HuH-7.5 (cell line): ENCODE measurements at places on chromosomes 3 and 15.

DNA sequence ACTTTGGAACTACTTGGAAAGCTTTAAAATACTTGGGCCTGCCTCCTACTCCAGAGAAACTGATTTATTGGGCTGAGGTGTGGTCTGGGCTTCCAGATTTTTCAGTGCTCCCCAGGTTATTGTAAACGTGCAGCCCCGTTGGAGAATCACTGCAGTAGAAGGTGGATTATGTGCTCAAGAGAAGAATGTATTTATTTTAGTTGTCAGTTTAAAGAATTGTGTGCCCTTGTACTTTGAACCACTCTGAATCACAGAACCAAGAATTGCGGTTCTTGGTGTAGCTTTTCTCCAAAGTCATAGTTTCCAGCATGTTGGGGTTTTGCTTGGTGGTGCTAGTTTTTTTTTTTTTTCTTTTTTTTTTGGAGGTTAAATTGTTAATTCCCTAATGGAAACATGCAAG, 1.6 kb downstream of the TATDN2 start:
- no peak for DNase-seq

- DNase-seq: no peak
Measured at GRCh38 chr3:17132286-17133115, 247.7 kb downstream of the PLCL2 start.

DNA sequence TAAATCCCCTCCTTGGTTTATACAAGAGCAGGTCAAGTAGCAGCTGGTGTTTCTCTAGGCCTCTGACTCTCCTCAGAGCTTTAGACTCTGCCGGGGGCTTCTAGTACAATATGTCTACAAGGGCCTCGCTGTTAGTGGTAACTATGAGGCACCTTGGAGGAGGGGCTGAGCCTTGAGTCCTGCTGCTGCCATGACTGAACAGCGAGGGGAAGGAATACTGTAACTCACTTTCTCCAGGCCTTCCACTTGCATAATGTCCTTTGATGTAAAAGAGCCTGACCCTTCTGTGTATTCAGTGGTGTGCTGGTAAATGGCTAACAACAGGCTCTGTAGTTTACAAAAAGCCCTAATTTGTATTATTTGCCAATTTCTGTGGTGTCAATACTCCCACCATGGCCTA, 27.8 kb downstream of the DRD3 start:
- DNase-seq: no peak

GRCh38 chr3:156445117-156446090, 109.5 kb downstream of the SSR3 start:
- no peak for DNase-seq

- DNase-seq: no peak
Measured at GRCh38 chr3:99287876-99288275, 350.5 kb upstream of the COL8A1 start.

DNA sequence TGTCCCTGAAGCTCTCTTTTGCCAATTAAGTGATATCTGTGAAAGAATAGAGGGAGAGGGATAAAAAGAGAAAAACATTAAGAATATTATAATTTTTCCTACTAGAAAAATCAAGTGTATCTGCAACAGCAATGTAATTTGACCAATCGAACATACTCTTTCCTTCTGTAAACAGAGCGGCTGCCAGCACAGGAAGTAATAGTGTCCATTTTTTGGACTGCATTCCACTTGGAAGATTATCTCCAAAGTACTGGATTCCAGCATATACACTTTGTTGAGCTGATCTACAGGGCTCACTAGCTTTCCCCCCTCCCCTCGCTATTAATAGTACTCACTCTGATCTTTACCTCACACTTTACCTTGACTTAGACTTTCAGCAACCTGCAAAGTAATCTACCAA, 90.4 kb downstream of the SUCLG2 start:
- DNase-seq: no peak

DNA sequence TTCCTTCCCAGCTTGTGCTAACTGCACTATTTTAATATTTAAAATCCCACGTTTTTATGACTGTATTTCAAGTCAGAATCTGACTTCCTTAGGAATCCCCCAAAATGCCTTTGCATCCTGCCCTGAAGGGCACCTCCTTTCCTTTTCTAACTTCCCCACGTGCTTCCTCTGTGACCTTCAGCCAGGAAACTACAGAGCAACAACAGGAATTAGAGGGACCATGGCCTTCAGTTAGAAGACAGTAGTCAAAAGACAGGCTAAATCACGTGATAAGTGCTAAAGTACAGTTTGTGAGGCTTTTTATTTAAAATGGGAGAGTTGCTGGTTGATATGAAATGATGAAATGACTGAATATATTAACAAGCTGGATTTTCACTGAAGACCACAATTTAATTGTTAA, 11.8 kb upstream of the ABHD10 start:
- DNase-seq: no peak

DNA sequence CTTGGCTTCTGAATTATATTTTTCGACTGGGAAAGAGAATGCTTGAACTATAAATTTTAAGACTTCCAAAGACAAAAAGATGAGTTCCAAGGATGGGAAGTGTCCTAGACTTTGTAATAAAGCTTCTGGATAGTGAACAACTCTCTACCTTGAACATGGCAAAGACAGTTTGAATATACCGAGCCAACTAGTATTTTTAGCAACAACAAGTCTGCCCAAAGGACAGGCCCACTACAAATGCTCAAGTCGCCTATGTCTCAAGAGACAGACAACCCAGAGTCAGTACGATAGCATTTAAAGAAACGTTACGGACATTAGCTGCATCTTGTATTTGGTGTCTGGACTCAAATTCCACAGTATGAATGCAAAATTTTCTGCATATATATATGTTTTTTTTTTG, 175.3 kb upstream of the SLC2A2 start:
- no peak for DNase-seq

GRCh38 chr15:67389975-67390374, 131.0 kb upstream of the C15orf61 start:
- no peak for DNase-seq

GRCh38 chr3:50008931-50009330, 69.0 kb downstream of the RBM6 start:
- DNase-seq: no peak

DNA sequence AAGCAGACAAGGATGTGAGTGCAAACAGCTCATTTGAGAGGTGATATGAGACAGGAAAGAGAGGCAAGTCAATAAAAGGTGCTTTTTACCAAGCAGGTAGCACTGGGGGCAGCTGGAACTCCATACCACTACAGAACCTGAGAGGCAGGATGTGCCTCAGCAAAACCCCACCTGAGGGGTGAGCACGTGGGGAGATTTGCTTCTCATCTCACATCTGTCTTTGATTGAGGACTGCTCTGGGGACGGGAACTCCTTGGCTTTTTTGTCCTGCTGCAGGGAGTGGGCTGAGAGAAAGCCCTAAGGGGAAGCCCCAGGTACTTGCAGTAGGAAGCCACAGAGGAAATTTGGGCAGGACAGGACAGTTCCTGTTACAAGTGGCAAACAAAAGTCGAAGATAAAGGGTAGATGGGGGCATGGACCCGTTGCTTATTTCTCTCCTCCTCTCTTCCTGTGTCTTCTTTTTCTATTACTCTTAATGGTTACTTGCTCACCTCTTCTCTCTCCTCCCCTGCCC, 27.1 kb downstream of the CFAP161 start:
- DNase-seq: no peak

GRCh38 chr15:48939648-48940047, 24.1 kb downstream of the SHC4 start:
- no peak for DNase-seq

GRCh38 chr3:190340071-190340470, 17.8 kb upstream of the CLDN1 start:
- DNase-seq: no peak

GRCh38 chr3:61092870-61093269, 158.4 kb downstream of the FHIT start:
- DNase-seq: no peak

DNA sequence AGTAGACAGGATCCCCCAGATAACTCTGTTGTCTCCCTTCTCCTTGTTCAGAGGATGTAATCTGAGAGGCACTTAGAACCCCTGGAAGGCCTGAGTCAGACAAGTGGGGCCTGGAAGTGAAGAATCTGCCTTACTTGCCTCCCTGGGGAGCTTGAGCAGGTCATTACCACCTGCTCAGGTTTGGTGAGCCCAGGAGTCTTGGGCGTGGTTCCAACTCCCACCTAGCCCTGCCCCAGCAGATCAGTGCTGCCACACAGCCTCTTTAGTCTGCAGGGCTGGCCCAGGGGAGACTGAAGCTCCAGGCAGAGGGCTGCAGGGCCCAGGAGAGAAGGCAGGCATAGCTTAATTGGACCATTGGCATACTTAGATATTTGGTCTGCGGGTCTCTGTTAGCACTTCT, 230.0 kb downstream of the ERC2 start:
- no peak for DNase-seq

GRCh38 chr3:184543843-184544512, 17.6 kb upstream of the EPHB3 start:
- DNase-seq: peak; percentile 66

DNA sequence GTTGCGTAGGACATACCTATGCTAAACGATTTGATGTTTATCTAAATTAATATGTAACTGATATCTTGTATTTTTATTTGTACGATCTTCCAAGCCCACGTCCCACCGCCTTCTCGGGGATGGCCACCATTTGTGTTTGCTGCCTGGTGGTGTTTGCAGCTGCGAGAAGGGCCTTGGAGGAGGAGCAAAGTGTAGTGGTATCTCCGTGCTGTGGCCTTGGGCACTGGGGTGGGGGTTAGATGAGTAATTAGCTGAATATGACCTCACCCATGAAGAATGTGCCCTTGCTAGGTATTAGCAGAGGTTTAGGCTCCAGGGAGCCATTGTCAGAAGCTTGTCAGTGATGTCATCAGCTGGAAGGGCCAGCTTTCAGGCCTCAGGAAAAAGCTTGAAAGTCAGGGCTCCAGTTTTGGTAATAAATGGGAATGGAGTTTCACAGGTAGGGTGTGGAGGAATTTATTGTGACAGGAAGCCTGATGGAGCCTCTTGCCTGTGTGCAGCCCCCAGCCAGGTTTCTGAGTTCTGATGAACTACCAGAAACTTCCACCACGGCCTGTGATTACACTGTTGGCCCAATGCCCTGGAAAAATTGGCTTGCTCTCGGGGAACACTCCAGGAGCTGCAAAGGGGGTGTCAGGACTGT, 41.0 kb downstream of the FLNB start:
- DNase-seq: no peak

GRCh38 chr15:59543721-59544547, 67.6 kb upstream of the GCNT3 start:
- no peak for DNase-seq

DNA sequence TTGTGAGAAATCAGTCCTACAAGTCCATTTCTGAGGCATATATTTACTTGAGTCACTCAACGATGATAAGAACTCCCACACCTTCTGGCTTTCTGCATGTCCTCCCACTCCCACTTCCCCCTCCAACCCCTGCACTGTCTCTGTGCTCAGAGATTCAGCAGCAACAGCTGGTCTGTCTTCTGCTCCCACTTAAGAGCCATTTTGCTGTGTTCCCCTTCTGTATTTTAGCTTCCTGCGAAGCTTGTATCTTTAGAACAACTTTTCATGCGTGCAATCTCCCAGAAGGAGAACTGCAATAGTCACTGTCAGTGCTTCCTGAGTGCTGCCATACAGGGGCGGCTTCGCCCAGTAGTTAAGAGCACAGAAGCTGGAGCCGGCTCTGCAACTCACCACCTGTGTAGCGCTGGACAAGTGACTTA, 90.0 kb upstream of the SPATA12 start:
- no peak for DNase-seq
